ENCODE measurements at places on chromosomes 12 and 14.
A peak's percentile ranks its signal among the peaks of the same experiment; 100 is the strongest.

- DNase-seq = no peak
Measured at GRCh38 chr12:117450209-117450608, 88.8 kb upstream of the NOS1 start.

DNA sequence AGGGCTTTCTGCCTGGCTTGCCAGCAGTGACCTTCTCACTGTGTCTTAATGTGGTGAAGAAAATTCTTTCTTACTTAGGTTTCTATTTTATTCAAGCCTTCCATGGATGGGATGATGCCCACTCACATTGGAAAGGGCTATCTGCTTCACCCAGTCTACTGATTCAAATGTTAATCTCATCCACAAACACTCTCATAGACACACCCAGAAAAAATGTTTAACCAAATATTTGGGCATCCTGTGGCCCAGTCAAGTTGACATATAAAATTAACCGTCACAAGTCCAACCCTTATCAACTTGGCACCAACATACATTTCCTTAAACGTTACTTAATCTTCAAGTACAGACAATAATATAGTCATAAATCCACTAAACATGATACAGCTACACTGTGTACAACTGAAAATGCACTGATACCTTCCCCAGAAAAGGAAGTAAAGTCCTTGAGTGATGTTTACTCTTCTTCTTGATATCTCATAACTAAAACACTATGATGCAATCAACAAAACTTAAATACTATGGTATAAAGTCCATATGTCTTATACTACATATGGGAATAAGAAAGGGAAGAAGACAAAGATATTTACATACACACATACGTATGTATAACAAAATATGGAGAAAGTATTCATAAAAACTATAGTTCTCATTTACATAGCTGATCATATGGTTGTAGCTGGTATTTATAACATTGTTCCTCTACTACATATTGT, 394.7 kb upstream of the NOVA1 start:
- DNase-seq = no peak

GRCh38 chr14:102829016-102829548, 51.8 kb downstream of the TRAF3 start:
- DNase-seq = no peak

GRCh38 chr14:68652433-68652690, 140.5 kb downstream of the ZFP36L1 start:
- DNase-seq = no peak

- no peak for DNase-seq
Measured at GRCh38 chr12:121205491-121205890, 4.4 kb upstream of the P2RX4 start.

GRCh38 chr12:18313306-18313705, 52.0 kb downstream of the PIK3C2G start:
- no peak for DNase-seq

DNA sequence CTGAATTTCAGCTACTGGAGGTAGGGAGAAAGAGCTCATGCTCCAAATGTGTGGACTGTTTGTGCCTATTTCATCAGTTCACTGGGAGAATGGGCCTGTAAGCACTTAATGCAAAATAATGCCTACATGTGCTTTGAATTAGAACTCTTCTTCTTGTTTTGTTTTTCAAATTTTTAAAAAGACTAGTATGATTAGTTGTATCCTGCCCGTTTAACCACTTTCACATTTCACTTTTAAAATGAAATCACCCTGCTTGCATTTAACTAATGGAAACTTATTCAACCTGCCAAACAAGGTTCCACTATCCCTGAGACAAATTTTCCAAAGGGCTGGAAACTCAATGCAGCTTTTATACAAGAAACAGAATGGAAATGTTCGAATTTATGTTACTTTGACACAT, 79.7 kb downstream of the SAMD4A start:
- DNase-seq = no peak

- peak; percentile 26 for DNase-seq
Measured at GRCh38 chr14:55306938-55307589, 35.8 kb downstream of the FBXO34 start.

GRCh38 chr12:64608901-64609535, 1.3 kb upstream of the RASSF3 start:
- peak; percentile 52 for DNase-seq

GRCh38 chr14:64266239-64266638, 27.9 kb downstream of the ESR2 start:
- DNase-seq = no peak

- DNase-seq = no peak
Measured at GRCh38 chr14:100408350-100409002, 85.3 kb downstream of the SLC25A47 start.

DNA sequence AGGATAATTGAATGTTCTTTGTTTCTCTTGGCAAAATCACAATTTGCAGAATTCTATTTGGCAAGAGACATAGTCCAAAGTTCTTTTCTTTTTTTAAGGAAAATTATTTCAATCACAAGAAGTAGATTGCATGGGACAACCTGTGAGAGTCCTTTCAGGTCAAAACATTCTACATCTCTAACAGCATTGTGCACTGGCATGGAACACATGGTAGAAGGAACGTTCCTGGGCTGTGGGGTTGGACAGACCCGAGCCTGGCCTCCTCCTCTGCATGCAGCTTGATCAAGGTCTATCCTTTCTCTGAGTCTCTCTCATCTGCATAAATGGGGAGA, 88.6 kb upstream of the CPSF6 start:
- no peak for DNase-seq

- DNase-seq = no peak
Measured at GRCh38 chr14:52840877-52841276, 49.5 kb upstream of the GNPNAT1 start.

GRCh38 chr14:55052269-55052930, 953 bp downstream of the MAPK1IP1L start:
- peak; percentile 42 for DNase-seq

- no peak for DNase-seq
Measured at GRCh38 chr12:26197832-26198231, 2.5 kb downstream of the SSPN start.

GRCh38 chr14:92108345-92109254, 2.2 kb upstream of the ATXN3 start:
- DNase-seq = peak; percentile 86

- DNase-seq = no peak
Measured at GRCh38 chr14:68816943-68817430, 24.1 kb upstream of the ZFP36L1 start.

GRCh38 chr12:69843608-69844007, 18.6 kb downstream of the MYRFL start:
- DNase-seq = no peak

- no peak for DNase-seq
Measured at GRCh38 chr12:40693207-40693821, 1.1 kb downstream of the CNTN1 start.

GRCh38 chr12:43289426-43289801, 262.6 kb downstream of the ADAMTS20 start:
- no peak for DNase-seq

- DNase-seq = peak; percentile 74
Measured at GRCh38 chr12:93502802-93503623, 35.7 kb downstream of the MRPL42 start.

DNA sequence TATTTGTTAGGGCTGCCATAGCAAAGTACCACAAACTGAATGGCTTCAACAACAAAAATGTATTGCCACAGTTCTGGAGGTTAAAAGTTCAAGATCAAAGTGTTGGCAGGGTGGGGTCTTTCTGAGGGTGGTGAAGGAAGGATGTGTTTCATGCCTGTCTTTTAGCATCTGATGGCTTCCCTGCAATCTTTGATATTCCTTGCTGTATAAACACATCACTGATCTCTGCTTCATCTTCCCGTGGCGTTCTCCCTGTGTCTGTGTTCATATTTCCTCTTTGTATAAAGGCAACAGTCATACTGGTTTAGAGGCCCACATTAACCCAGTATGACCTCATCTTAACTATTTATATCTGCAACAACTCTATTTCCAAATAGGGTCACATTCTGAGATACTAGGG, 167.5 kb downstream of the BTG1 start:
- no peak for DNase-seq

DNA sequence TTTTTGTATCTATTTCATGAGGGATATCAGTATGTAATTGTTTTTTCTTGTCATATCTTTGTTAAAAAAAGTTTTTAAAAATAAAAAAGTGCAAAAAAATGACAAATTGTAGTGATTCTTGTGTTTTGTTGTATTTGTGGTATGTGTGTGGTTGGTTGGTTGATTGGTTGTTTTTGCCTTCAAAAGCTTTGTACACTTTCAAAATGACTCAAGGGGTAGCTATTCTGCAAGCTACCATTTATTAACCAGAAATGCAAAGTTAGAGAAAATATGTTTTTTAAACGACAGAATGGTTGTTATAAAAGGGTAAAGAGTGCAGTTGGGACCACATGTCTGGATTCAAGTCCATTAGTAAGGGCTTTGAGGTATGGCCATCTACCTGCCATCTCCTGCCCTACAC, 119.3 kb downstream of the SLC35F4 start:
- no peak for DNase-seq

DNA sequence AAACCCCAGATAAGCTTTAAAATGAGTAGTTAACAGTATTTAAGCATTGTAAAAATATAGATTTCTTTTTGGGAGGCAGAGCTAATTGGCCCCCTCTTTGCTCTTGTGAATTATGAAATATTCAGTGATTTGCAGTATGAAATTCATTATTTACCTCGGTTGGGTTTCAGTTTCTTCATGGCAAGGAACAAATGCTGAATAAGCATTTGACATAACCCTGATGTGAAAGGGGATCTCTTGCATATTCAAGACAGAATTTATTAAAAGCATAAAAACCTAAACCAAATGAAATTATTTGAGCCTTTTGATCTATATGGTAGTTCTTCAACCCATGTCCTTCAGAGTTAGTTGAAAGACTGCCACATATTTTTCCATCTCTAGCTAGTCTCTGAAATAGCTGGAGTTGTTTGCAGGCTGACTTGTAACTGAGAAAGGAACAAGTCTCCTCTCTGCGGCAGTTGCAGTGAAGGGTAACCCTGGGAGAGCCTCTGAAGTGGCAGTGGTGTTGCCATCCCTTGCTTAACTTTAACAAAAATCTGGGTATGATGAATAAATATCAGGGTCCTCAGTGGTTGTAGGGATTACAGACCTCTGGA, 690 bp downstream of the AKAP6 start:
- DNase-seq = no peak

- no peak for DNase-seq
Measured at GRCh38 chr12:100311317-100311716, 44.3 kb downstream of the SCYL2 start.

DNA sequence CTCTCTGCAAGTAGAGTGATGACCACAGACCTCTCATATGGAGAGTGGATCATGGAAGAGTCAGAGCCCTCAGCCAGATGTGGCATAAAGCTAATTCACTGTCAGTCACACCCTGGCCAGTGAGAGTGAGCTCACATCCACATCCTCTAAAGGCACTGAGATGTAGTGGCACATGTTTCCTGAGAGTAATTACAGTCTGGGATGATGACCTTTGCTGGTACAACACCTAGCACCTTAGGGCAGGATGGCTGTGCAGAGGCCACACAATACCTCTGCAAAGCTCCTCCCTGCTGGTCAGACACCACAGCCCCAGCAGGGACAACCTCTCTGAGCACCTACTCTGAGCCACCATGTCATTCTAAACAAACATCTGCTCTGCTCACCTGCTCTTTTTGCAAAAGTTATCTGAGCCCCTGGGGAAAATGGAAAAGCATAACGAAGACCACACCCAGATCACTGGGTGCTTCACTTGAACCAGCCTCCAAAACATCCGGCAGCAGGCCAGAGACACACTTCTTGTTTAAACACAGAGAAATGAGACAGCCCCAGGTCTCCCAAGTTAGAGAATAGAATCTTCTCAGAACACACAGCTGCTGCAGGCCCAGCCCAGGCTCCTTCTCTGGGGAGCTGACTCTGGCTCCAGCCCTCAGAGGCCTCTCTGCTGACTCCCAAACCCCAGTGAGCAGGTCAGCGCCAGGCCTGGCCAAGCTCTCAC, 30.3 kb downstream of the PITPNM2 start:
- no peak for DNase-seq

- DNase-seq = no peak
Measured at GRCh38 chr12:3614806-3615466, 123.9 kb downstream of the PRMT8 start.

GRCh38 chr14:30803185-30803584, 71.2 kb upstream of the COCH start:
- DNase-seq = peak; percentile 8

DNA sequence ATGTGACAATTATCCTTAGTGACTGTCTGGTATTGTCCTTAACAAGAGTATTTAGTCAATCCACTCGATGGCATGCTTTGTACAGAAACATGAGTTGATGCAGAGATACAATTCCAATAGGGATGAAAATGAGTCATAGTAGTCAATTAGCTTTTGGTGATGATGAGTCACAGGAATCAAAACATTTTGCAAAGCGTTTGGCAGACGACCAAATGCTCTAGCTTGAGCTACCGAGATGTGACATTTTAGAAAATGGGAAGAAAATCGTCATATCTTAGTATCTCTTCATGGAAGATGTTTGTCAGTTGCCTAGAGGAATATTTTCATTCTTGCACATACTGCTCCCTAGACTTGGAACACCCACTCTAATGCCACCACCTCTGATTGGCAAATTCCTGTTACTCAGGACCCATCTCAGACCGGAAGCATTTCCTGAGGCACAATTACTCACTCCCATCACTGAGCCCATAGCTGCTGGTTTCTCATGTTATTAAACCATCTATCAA, 95.0 kb downstream of the LMNTD1 start:
- peak; percentile 16 for DNase-seq

GRCh38 chr12:75480469-75480949, at the start of gene GLIPR1:
Gene GLIPR1 (plus strand): TSS chr12:75480755. CDS start chr12:75480881, 126 bp downstream.
- peak; percentile 46 for DNase-seq

- no peak for DNase-seq
Measured at GRCh38 chr14:102645746-102646440, 53.4 kb downstream of the RCOR1 start.

- DNase-seq = no peak
Measured at GRCh38 chr12:3713483-3713882, 39.4 kb downstream of the CRACR2A start.

GRCh38 chr14:32193532-32193931, 8.3 kb upstream of the RNU6-7 start:
- DNase-seq = no peak

DNA sequence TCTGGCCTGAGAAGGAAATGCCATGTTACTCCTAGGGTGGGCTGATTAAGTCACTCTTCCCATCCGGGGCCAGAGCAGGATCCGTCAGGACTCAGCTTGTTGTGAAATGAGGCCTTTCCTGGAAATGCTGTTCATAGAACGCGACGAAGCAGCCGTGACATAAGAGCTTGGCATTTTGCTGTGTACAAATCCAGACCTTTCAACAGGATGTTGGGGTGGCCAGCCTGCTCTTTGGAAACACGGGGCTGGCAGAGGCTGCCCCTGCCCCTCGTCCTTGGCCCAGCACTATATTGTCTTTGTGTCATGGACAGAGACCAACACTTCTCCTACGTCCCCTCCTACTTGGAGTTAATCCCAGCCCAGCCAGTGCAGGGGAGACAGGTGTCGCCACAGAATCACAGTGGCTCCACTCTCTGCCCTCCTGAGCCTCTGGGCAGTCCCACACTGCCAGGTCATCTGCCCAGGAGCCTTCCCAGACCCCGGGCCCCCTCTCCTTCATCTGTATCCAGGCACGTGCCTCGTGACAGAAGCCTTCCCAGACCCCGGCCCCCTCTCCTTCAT, 18.6 kb upstream of the EIF5 start:
- no peak for DNase-seq

- no peak for DNase-seq
Measured at GRCh38 chr12:101297661-101298060, 17.8 kb downstream of the UTP20 start.

All from HAP-1 (cell line).